ENCODE measurements at places on chromosomes 7 and 10.
A peak's percentile ranks its signal among the peaks of the same experiment; 100 is the strongest.

- DNase-seq: no peak
Observed at GRCh38 chr7:149725426-149725821, 48.0 kb downstream of the ZNF467 start.

DNA sequence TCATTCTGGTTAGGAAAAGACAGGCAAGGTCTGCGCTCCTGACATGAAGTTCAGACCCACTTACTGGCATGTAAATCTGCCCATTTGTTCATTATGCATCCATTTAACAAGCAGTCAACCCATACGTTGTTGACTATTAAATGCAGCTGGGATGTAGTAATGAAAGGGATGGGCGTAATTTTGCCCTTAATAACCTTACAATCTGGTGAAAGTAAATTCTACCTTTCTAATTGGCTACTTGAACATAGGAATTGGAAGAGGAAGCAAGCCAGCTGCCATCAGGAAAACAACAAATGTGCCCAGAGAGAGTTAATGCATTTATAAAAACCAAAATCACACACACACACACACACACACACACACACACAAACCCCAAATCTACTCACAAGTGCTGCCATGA lies 170.2 kb upstream of the PITRM1 start:
- DNase-seq: no peak

GRCh38 chr7:82375713-82376112 lies 67.9 kb downstream of the CACNA2D1 start:
- no peak for DNase-seq

DNA sequence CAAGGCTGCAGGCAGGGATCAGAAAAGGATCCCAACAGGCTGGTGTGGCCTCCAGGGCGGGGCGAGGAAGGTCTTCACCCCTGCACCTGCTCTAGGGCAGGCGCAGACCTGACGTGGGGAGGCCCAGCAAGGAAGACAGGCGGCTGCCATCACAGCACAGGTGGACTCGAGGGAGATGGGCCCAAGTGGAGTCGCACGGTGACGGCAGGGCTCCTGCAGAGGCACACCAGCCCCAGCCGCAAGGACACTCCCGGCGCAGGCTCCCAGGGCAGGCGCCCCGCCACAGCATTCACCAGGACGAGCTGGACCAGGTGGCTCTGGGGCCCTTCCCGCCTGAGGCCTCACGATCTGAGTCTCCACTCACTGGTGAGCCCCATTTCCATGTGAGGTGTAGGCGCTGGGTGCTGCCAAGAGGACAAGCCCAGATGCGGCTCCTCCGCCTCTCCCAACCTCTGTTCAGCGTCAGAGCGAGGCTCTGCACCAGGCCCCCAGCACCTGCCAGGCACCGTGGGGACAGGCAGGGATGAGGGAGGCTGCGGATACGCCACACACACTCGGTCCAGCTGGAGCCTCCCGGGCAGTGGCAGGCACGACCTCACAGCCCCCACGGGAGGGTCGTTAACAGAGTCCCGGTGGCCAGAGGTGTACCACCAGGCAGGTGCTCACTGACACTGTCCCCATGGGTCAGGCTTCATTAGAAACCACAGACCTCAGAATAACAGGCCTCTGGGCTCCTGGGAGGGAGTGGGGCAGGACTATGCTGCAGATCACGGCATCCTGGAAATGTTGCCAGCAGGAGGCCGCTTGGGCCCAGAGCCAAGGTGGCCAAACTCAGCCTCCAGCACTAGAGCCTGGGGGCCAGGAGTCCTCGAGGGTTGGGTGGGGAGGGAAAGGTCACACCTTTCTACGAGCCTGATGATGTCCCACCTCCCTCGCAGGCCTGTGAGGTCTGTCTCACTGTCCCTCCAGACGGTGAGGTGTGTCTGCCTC lies 111.6 kb downstream of the MAD1L1 start:
- no peak for DNase-seq

DNA sequence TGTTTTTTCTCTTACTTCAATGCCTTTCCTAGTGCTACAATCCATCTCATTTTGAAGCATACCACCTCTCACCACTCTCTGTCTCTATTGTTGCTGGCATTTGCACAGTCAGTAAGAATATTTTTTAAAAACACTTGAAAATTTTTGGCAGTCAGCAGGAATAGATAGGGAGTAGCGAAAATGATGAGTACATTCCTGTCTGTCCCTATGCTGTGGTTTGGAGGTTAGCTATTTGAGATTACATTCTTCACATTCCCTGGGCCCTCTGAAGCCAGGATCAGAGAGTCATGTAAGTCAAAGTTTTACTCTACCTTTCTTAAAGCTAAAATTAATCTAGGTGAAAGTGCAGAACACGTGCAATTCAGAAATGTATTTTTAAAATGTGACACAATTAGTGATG lies 53.0 kb upstream of the MAGI2 start:
- no peak for DNase-seq

DNA sequence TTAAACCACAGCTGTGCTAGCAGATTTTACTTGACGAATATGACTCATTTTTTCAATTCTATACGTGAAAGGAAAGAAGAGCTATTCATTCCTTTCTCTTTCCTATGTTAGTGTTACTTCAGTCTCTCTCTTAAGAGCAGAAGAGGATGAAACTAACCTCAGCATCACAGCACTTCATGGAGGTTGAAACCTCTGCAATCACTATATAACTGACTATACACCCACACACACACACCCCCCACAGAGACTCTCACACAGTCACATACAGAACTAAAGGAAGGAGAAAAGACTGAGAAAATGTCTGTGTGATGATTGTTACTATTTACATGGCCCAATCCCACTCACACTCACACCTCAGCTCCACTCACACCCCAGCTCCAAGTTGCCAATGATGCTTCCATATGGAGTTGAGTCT lies 104.2 kb downstream of the KIF20B start:
- DNase-seq: no peak

DNA sequence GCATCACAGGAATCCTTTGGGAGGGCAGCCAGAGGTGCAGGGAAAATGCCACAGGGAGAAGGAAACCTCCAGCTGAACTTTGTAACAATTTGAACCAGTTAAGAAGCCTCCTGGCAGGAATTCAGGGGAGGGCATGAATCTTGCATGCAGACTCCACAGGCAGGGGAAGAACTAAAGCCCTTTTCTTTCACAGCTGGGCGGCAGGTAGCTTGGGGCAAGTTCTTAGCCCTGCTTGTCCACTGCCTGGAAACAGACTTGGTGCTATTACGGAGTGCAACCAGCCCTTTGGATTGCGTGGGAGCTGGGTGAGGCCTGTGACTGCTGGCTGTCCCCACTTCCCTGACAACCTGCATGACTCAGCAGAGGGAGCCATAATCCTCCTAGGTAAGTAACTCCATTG lies 51.7 kb upstream of the ADAM12 start:
- DNase-seq: no peak

DNA sequence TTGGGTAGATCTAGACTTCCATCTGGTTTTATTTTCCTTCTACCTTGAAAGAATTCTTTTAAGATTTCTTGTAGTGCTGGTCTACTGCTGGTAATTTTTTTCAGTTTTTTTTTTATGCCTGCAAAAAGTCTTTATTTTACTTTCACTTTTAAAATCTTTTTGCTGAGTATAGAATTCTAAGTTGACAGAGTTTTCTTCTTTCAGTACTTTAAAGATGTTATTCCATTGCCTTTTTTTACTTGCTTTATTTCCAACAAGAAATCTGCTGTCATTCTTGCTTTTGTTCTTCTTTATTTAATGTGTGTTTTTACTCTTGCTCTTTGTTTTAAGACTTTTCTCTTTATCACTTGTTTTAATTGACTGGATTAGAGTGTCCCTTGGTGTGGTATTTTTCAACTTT lies 36.1 kb upstream of the HECTD2 start:
- DNase-seq: no peak

DNA sequence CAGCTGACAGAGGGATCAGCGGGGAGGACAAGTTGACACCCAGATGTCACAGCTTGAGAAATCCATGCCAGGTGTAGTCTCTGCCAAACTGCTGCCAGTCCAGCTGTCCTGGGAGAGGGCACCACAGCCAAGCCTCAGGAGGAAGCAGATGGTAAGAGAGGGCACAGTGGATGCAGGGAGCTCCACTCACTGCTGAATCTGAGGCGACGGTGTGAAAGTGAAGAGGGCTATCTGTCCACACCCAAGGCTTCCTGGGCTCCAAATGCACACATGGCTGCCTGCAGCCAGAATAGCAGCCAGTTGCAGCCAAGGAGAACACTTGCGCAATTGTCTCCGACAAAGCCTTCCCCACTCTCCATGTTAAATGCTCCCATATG lies 502.4 kb downstream of the GRID1 start:
- no peak for DNase-seq

- no peak for DNase-seq
Observed at GRCh38 chr7:55486991-55487390, 85.3 kb downstream of the VOPP1 start.

GRCh38 chr10:101839416-101840063 lies 4.1 kb downstream of the KCNIP2 start:
- DNase-seq: peak; percentile 60

- no peak for DNase-seq
Observed at GRCh38 chr10:30170814-30171213, 111.4 kb upstream of the JCAD start.

GRCh38 chr7:18421297-18422002 lies 74.1 kb upstream of the HDAC9 start:
- DNase-seq: no peak

DNA sequence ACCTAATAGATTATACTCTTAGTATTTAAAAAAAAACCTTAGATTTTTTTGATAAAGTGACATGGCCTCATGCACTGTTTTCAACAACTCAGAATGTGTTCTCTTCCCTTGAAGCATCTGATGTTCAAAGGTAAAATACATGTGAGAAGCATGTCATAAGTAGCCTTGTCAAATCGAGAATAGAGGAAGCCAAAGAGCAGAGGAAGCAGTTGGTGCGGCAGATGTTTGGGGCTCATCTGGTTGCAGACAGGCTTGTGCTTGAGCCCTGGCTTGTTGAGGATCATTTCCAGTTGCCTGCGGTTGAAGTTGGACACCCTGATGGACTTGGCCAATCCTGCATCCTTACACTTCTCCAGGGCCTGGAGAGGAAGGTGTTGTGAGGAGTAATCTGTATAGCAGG lies 59.2 kb downstream of the AKR1E2 start:
- DNase-seq: no peak

DNA sequence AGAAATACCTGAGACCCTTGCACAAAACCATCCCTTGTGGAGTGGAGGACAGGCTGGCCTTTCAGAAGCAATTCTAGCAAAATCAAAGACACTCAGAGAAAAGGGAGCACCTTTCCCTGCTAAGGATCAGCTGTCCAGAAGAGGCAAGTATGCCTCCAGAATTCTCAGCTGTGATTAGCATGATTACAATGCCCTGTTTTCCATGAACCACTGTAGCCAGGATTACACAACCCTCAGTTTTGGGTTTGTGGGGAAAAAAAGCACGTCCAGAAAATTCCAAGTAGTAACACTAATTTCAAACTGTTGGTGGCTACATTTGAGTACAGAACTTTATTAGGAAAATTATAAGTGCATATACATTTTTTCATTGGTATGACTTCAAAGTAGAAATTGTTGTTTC lies 15.0 kb downstream of the CXCL12 start:
- no peak for DNase-seq

DNA sequence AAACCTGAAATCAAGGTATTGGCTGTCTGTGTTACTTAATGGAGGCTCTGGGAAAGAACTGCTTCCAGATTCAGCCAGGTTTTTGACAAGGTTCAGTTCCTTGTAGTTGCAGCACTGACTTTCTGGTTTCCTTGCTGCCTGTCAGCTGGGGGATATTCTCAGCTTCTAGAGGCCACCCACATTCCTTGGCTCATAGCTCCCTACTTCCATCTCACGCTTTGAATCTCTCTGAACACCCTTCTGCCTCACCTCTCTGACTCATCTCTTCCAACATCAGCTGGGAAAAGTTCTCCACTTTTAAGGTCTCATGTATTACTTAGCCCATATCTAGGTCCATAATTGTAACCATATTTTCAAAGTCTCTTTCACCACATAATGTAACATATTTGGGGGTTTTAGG lies 22.9 kb upstream of the GPR22 start:
- no peak for DNase-seq

DNA sequence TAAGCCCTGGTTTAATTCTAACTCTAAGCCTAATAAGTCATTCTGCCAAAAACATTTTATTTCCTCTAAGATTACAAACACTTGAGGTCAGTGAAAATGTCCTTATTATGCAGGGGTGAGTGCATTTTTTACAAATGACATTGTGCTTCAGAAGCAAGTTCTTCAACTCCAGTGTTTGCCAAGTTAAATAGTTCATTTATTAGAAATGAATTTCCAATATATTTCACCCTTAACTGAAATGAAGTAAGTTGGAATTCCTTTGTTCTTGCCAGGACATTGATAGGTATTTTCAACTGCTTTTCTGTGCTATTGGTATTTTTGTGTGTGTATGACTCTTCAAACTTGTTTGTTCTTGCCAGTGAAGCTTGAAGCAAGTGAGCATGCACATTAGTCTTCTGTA lies 89.5 kb upstream of the CCDC6 start:
- no peak for DNase-seq

DNA sequence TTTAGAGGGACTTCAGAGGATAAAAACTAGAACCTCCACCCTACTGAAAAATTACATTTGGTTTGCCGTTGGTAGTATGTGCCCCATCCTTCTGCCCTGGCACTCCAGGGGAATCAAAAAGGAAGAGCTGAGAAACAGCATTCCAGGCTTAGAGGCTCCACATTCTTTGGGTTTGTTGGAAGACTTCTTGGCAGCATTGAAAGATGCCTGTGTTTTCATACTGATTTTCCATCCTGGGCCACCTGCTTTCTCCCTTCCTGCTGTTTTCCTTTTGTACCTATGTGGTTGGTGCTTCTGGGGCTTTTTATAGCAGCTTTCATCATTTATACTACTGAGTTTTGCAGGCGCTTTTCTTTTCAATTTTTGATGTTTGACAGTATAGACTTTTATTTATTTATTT lies 61.7 kb downstream of the AUTS2 start:
- DNase-seq: no peak

GRCh38 chr7:7848246-7848645 lies 120.3 kb upstream of the GLCCI1 start:
- no peak for DNase-seq

DNA sequence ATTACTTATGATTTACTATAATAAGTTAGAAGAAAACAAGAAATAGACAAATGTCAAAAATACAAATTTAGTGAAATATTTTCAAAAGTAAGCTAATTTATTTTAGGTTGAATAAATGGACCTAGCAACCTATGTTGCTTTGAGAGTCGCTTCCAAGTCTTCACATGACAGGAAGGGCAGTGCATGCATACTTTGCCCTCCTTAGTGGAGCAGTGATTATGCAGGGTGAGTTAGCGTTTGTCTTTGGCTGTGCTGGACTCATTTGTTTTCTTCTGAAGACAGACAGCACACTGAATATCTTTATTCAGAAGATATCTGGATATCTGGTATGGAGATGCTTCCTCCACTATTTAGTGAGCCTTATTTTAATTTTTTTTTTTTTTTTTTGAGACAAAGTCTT lies 102.5 kb downstream of the SRI start:
- DNase-seq: no peak

DNA sequence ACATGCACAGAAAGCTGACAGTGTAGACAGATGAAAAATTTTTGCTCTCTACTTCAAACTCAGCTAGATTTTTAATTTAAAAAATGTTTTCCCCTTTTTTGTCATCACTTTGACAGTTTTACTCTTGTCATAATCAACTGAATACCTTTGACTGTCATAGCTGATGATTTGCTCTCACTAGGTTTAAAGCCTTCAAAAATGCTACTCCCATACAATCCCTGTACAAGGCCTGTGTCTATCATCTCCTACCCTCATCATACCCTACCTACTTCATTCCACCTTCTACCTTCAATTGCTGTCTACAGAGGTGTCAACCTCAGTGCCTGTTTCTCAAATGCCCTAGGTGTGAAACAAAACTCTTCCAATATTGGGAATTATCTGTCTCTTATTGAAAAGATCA lies 230.3 kb downstream of the SEMA3A start:
- DNase-seq: no peak
